H54 (cell line): ENCODE measurements at places on chromosomes 12 and 14.

GRCh38 chr12:16828891-16829290 is 222.9 kb upstream of the LMO3 start:
- DNase-seq: no peak

GRCh38 chr12:4164559-4165558 is 108.7 kb upstream of the CCND2 start:
- DNase-seq: peak; percentile 26

GRCh38 chr12:92871116-92871515 is 58.0 kb downstream of the EEA1 start:
- DNase-seq: no peak

GRCh38 chr12:109718390-109718789 is 4.8 kb downstream of the FAM222A start:
- no peak for DNase-seq

DNA sequence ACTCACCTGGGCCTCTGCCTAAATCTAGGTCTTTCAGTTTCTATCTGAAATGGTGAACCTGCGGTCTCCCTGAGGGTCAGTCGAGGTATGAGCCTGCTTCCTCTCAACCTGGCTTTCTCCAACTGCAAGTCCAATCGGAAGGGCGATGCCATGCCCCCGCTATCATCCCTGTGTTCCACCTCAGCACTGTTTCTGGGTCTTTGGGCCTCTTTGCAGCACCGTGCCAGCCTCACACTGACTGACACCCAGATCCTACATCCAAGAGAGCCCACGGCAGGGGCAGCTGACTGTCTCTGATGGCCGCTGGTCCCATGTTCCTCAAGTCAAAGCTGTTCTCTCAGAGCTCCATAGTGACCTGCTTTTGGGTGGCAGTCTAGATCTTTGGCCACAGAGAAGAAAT is 120.7 kb downstream of the PAPOLA start:
- no peak for DNase-seq

DNA sequence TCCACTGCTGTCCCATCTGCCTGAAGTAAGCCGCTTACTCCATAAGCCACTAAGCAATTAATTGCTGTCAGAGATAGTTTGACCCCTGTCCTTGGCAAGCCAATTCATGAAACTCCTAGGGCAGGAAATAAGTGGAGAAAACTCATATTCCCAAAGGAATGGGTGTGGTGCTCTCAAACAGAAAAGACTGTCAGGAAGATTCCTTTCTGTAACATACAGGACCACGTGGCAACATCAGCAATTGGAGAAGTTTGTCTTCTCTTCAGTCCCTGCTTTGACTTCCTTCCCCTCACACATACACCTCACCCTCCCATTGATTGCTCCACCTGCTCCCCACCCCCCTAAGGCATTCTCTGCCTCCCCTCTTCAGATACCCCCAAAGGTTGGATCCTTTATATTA is 36.2 kb upstream of the MDM1 start:
- DNase-seq: no peak

GRCh38 chr12:108317308-108318234 is 21.5 kb downstream of the CMKLR1 start:
- DNase-seq: no peak

- DNase-seq: no peak
These were observed 57.9 kb upstream of the STK38L start for GRCh38 chr12:27186022-27186839.

DNA sequence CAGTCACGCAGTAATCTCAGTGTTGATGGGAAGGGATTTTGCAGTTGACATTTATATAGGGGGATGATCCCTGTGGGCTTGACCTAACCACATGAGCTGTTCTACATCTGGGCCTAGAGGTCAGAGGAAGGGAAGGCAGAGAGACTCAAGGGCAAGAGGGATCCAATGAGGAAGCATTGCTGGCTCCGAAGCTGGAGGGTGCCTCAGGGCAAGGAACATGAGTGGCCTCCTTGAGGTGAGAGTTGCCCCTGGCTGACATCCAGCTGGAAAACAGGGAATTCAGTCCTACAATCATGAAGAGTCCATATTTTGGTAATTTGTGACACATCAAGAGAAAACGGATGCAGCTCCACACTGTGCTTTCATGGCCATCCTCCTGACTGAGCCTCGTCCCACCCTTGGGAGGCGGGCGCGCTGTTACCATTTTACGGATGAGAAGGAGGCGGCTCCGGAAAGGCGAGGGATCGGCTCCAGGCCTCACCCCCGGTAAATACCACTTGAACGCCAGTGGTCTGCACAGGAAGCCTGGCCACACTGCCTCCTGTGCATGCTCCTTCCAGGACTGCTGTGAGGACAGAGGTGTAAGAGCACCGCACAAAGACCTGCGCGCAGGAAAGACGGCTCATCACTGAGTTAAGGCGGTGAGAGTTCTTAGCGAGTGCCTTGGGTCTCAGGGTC is 18.5 kb upstream of the FKBP4 start:
- DNase-seq: no peak

GRCh38 chr12:11500188-11500860 is 105.0 kb upstream of the PRB2 start:
- DNase-seq: no peak

GRCh38 chr14:64235652-64236640 is 58.2 kb downstream of the ESR2 start:
- DNase-seq: no peak

DNA sequence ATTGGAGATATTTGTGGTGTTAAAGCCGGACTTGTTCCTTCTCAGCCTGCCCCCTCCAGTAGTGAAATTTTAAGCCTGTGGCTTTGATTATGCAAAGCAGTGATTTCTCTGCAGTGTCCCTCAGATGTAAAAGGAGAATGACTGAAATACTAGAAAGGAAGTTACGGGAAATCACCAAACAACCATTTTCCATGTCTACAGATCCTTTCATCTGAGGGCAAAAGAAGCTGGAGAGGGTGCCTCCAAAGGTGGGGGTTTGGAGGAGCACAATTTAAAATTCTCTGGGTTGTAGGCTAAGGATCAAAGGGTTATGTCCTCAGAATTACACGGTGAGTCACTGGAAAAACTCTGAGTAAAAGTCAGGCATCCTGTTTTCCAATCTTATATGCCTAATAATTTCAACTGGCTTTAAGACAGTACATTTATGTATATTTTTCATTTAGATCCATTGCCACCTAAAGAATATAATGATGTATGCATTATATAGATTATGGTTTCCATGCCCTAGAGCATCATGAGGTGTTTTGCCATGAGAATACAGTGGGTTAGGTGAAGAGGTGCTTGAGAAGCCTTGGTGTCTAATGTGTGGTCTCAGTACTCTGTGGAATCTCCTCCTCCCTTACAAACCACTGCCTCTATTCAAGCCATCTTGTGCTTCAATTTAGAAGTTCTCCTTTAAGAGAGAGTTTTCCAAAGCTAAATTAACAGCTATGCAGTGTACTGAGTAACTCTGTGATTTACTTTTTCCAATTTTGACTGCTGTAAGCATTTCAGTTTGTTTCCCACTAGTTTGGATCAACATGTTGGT is 362.1 kb downstream of the RAD51B start:
- no peak for DNase-seq

DNA sequence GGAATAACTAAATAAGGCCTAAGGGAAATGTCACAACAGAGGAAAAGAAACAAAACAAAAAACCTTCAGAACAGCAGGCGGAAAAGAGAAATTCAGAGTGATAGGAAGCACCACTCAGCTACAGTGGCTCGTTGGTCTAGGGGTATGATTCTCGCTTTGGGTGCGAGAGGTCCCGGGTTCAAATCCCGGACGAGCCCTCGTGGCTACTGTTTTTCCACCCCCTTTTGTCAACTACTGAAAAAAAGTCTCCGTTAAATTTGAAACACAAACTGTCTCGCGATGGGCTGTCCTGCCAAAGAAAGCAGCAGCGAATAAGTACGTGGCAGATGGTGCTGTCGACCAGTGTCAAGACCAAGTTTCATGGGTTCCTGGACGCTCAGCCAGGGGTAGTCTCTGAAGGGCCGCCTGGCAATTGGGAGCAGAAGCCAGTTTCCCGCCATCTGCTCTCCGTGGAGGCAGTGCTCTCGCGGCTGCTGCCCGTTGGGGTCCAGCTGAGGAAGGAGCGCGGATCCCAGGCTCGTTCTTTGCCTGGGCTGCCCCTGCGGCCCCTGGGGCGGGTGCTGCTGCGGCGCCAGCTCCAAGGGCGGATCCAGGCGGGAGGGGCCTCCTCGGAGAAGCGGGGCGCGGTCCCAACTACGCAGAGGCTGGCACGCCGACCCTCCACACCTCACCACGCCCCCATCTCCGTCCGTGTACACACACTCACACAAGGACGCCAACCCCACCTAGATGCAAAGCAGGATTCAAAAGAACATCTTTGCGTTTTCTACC is at the start of gene RNASE4:
Gene RNASE4 (plus strand): TSS at position 670 of the 771 bp plus-strand sequence. CDS start 14,812 bp downstream, outside the sequence.
- DNase-seq: no peak

- no peak for DNase-seq
These were observed 451.8 kb downstream of the ADAMTS20 start for GRCh38 chr12:43100231-43100630.

DNA sequence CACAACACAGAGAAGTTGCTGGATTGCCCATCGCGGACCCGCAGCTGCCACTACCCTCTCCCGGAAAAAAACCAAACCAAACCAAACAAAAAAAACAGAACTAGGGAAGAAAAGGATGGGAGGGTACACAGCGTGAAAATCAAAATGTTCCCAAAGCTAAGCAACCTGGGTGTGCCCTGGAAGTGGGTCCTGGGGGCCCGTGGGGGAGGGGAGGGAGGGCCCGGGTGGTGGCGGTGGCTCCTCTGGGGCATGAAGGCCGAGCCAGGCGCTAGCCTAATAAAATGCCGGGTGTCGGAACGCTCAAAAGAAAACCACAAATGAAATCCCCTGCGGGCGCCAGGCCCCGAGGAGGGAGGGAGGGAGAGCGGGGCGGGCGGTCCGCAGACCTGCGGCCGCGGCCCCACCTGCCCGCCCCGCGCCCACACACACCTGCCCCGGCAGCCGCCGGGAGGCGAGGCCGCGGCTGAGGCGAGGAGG is 787 bp downstream of the HECTD4 start:
- no peak for DNase-seq

DNA sequence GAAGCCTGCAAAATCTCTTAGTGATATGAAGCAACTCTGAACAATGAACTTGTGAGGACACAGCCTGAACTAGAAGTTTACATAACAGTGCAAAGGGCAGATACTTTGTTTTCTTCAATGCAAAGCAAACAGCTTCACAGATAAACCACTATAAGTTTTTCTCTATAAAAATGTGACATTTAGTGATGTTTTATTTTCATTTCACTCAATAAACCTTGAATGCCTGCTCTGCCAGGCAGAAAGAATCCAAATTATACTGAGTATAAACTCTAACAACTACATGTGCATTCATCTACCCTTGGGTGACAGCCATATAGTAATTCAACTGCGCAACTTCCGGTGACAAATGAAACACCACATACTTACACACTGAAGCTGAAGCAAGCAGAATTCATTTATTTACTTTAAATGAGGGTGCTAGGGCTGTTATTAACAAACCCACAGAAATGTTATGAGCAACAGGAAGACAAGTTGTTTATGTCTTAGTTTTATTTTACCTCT is 10.3 kb downstream of the DCP1B start:
- no peak for DNase-seq

DNA sequence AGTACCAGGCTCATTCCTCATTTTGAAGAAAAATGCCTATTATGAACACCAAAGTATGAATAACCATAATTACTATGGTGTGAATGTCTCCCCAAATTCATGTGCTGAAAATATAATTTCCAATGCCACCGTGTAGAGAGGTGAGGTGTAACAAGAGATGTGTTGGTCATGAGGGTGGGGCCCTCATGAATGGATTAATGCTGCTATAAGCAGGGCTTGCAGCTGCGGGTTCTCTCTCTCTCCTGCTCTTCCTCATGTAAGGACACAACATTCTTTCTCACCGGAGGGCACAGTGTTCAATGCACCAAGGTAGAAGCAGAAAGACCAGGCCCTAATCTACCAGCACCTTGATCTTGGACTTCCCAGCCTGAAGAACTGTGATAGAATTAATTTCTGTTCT is 70.0 kb downstream of the TMTC1 start:
- no peak for DNase-seq

- peak; percentile 97 for DNase-seq
These were observed 29.1 kb upstream of the ADIPOR2 start for GRCh38 chr12:1661553-1662335.

- DNase-seq: no peak
These were observed 122.8 kb downstream of the EML1 start for GRCh38 chr14:99916091-99916383.

GRCh38 chr12:22228022-22228875 is 106.3 kb downstream of the ST8SIA1 start:
- no peak for DNase-seq

DNA sequence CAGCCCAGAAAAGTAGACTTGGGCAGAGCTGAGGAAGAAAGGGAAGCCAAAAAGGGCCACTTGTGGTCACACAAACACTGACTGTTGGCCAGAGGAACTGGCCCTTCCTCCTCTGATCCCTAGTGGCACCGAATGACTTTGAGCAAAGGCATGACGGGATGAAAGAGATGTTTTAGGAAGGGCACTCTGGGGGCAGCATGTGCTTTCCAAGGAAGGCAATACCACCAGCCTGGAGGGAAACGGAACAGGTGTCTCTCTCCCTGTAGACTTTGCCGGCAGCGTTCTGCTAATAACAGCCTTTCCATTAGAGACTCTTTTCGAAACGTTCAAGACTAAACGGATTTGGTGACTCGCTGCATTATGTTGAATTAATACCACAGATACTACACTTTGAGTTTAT is 12.3 kb upstream of the FBXO21 start:
- no peak for DNase-seq

DNA sequence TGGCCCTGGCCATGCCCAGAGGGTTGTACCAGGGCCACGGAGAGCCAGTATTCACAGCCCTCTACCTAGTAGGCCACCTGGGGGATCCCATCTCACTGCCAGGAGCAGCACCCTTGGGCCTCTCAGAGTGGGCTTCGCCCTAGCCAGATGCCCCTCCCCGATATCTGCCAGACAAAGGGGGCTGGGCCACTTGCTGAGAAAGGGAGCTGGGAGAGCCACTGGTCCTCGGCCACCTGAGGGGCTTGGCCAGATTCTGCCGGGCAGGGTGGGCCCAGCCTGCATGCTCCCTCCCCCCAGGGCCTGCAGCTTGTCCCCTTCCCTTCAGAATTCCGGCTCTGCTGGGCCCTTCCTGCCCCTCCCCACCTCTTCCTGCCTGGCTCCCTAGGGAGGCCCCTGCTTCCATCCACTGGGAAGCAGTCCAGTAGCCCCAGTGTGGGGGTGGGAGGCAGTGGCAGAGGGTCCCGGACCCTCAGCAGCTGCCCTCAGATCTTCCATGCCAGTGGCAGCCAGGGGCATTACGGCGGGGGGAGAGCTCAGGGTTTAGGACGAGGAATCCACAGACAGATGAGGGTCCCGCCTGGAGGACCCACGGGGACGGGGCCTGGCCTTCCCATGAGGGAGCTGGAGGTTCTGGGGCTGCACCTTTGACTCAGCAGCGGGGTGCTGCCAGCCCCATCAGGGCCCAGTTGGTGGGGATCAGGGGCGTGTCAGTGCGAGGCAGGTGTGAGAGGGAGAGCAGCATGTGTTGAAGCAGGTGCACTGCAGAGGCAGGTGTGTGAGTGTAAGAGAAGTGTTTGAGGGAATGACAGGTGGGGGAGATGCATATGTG is 2.4 kb downstream of the CRIP2 start:
- no peak for DNase-seq
